ENCODE measurements at places on chromosomes 4 and X. TPM values are rescaled to one million over a fixed set of nuclear protein-coding genes. Genes with fewer than 3 reads are reported as not detected.

Gene EDA
- not detected for polyA plus RNA-seq

GRCh38 chr4:103719830-103720207 is at the start of gene TACR3:
TSS of gene TACR3 (minus strand) at chr4:103719985. CDS start at chr4:103719675, 310 bp downstream.
- no peak within 1 kb of the TSS for H3K4me3 ChIP-seq
- H3K4me1 ChIP-seq, result no peaks in the 10 kb centered on the region
- H3K27me3 ChIP-seq, result no peaks in the 10 kb centered on the region
- no peaks in the 10 kb centered on the region for H3K36me3 ChIP-seq

- H3K4me3 ChIP-seq, result no peak overlapping the region
- no peaks in the 10 kb centered on the region for H3K27me3 ChIP-seq
- peaks cover 8% of the 10 kb centered on the region for H3K4me1 ChIP-seq
Observed at GRCh38 chr4:6694177-6694901, 661 bp downstream of the S100P start.

DNA sequence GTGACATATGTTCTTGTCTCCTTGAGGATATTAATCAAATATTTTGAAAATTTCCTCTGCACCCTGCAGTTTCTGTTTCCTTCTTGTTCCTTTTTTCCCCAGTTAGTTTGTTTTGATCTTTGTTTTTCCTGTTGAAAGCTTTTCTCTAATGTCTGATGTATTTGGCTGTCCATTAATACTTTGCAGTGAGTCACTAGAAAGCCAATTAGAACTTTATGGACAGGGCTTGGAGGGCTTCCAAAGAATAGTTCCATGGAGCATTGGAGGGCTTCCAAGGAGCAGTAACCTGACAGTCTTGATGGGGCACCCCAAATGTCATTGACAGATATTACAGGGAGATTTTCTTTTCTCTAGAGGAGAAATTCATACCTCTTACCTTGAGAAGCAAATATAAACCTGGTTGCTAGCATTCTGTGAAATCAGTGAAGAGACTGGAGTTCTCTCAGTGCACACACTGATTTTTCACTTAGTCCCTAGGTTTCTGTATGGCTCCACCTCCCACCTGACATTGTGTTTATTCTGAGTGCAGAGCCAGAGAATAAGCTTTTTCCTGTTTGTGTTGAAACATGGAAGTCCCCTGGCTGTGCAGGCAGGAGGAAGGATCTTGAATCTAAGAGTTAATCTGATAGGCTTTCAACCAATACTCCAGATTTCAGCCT is 26.5 kb downstream of the SPARCL1 start:
- H3K36me3 ChIP-seq, result no peaks in the 10 kb centered on the region
- no peaks in the 10 kb centered on the region for H3K27me3 ChIP-seq
- H3K4me3 ChIP-seq, result no peak overlapping the region
- H3K4me1 ChIP-seq, result peaks cover 4% of the 10 kb centered on the region

Gene IQSEC2
- 0.04 TPM for polyA plus RNA-seq

All from GM12878 (cell line).